Type B pancreatic cell (in vitro differentiated cells): ENCODE measurements at places on chromosomes 4 and X.

DNA sequence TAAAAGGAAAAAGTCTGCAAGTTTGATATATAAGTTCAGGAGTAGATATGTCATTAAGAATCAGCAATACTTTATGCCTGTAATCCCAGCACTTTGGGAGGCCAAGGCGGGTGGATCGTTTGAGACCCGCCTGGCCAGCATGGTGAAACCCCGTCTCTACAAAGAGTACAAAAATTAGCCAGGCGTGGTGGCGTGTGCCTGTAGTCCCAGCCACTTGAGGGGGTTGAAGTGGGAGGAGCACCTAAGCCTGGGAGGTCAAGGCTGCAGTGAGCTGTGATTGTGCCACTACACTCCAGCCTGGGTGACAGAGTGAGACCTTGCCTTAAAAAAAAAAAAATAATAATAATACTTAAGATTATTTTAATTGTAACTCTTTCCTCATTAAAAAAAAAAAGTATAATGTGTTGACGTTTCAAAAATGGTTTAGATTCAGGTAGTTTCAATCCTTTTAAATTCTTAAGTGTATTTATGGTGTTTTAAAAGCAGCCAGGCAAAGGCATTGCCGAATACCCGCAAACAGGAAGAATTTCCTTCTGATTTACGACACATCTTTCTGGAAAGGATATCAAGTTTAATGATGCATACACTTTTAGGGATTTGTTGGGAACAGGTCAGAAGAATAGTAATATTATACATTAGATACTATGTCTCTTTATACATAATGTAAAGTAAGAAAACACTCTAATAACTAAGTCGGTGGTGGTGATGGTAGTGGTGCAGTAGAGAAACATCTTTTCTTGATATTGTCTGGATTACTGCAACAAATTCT lies 80.9 kb downstream of the KDM6A start:
- no peak for DNase-seq

DNA sequence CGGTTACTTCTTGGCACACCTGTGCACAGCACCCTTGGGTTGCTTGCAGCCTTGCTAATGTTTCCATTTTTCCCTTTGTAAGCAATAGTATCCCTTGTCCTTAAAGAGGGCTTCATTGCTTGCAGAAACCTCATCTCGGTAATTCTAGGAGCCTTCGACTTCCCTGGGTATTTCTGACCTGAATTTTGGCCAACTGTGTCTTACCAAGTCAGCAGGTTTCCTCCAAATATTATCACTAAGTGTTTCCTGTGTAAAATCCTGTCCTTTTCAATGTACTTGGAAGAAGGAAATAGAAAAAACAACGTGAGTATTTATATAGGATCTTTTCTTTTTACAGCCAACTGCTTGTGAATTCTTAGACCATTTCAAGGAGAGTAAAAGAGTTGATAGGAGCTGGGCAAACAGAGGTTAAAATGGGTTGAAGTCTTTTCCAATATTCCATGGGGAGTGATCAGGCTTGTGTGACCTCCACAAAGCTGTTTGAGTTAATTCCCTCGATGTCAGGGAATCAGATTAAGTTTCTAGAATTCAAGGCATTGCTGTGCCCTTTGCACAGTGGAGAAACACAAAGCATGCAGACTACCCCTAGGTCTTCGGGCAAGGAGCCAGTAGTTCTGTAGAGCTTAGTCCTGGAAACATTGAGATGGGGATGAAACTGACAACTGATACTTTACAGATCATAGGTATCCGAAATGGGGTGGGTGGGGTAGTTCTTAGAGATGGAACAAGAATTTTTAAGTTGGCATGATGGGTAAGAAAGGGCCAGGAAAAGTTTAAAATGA lies 209.9 kb downstream of the CPE start:
- no peak for DNase-seq

GRCh38 chr4:151417766-151418376 lies 8.9 kb downstream of the FHIP1A start:
- no peak for DNase-seq

DNA sequence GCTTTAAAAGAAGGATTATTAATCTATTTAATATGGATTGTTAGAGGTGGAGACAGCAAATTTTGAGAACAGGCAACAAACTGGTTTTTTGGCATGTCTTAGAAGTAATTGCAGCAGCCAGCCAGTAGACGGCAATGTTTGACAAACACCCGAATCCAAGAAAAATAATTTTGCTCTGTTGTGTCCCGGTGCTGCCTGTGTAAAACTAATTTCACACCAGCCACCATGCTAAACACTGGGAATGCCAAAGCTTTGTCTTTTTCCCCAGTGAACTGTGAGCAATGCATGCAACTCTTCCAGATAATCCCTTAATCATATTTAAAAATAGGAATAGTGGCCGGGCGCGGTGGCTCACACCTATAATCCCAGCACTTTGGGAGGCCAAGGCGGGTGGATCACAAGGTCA lies 25.9 kb downstream of the SMIM31 start:
- DNase-seq, result no peak

GRCh38 chrX:21738210-21738949 lies 19.5 kb downstream of the SMPX start:
- DNase-seq, result no peak

GRCh38 chr4:96052827-96053226 lies 212.9 kb downstream of the PDHA2 start:
- no peak for DNase-seq

DNA sequence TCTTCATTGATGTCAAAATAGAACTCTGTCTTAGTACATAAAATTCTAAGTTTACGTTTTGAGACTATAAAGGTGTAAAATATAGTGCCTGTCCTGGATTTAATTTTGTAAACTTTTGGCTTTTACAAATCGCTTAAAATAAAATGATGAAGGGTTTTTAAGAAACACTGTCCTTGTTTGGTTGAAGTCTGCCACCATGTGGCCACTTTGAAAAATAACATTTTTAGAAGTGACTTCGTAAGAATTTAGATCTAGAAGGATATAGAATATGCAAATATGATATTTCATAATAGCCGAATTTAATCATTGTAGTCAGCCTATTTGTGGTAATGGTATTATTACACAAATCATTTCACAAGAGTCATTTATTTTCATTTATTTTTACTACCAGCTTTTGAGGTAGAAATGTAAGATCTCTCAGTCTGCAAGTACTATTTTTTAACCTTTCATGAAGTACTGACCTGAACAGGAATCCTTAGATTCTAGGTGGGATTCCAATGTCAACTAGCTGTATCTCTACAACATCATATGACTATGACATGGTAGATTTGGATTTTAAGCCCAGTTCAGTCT lies 31.0 kb upstream of the FAT4 start:
- no peak for DNase-seq

GRCh38 chr4:55214172-55214571 lies 88.8 kb upstream of the KDR start:
- DNase-seq, result no peak

DNA sequence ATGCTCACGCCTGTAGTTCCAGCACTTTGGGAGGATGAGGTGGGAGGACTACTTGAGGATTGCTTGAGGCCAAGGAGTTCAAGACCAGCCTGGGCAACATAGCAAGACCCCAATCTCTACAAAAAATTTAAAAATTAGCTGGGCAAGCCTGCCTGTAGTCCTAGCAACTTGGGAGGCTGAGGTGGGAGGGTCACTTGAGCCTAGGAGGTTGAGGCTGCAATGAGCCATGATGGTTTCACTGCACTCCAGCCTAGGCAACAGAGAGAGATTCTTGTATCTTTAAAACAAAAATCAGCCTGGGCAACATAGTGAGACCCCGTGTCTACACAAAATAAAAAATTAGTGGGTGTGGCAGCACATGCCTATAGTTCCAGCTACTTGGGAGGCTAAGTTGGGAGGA lies 1.9 kb downstream of the ZNF41 start:
- no peak for DNase-seq

DNA sequence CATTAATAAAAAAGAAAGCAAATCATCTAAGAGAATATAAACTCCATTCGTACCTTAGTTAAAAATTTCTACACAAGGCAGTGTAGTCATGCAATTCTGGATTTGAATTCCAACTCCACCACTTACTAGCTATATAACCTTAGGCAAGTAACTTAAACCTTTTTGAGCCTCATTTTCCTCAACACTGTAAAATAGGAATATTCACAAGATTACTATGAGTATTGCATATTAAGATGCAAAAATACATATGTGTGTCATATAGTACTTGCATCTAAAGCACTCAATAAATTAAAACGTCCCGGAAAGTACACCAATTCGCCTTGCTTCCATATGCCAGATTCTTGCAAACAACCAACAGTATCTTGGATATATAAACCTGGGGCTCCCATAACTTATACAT lies 42.0 kb downstream of the HNRNPD start:
- no peak for DNase-seq

DNA sequence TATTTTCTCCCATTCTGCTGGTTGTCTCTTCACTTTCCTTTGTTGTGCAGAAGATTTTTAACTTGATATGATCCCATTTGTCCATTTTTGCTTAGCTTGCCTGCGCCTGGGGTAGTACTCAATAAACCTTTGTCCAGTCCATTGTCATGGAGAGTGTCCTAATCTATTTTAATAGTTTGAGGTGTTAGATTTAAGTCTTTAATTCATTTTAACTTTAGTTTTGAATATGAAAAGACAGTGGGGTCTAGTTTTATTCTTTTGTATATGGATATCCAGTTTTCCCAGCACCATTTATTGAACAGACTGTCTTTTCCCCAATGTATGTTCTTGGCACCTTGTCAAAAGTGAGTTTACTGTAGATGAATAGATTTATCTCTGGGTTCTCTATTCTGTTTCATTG lies 76.0 kb upstream of the ITM2A start:
- DNase-seq, result no peak

DNA sequence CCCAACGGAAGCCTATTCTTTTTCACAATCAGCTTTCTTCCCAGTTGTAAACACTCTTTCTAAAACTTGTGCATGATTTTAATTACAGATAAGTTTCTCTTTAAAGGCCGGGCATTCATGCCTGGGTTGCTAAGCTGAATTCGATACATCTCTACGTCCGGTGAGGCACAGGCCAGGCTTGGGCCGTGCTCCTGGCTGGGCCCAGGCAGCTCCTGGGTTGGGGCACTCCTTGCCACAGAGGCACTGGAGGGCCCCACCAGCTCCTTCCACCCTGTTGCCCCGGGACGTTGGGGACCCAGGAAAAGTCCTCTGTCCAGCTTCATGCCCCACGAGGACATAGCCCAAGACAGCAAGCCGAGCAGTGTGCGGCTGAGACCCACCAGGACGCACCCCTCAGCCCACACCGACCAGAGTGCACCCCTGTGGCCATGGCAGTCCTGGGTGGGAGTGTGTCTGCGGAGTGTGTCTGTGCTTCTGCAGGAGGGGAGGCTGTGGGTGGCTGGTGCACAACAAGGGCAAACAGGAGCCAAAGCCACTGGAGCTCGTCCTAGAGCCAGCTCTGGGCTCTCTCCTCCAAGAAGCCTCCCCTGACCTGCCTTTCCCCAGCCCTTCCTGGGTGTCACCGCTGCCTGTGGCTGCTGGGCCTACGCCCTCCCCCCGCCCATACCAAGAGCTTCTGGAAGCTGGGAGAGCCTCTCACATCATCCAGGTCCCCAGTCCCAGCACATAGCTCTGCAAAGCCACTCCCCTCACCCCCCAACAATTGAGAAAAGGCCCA lies 128.0 kb upstream of the NKX1-1 start:
- DNase-seq, result no peak
